ENCODE measurements at places on chromosomes 16 and 17.

GRCh38 chr16:12091569-12092543 is 115.3 kb downstream of the SNX29 start:
- no peak for DNase-seq

- DNase-seq = no peak
These were observed 6.6 kb downstream of the LPO start for GRCh38 chr17:58244963-58245362.

DNA sequence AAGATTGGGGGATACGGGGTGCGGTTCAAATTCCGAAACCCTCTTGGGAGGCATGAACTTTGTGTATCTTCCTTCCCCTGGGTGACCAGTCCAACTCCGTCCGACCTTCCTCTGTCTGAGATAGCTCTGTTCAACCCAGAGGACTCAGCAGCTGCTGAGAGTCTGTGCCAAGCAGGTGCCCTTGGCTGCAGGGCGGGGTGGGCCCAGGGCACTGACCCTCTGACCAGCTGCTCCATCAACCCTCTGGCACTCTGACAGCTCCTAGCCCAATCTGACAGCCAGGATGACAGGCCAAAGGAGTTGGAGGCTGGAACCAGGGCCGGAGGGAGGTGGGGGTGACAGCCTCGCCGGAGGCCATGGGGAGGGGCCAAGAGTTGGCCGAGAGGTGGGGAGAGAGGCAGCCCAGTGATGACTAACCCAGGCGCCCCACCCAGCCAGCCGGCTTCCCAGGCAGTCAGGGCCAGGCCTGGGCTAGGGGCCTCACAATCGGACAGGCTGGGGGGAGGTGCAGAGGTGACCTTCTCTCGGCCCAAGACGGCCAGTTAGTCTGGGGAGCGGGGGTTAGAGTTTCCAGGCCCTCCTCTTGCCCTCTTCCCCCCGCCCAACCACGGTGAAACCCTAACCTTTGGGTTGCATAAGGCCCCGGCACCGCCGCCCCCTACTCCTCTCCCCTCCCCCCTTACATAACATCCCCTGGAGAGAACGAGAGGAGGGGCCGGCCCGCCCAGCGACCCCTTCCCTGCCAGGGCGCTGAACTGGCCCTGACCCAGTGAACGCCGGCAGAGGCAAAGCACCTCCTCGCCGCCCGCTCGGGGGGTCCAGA is 5.0 kb upstream of the TLCD2 start:
- DNase-seq = peak; percentile 71

GRCh38 chr16:13041646-13042290 is 140.4 kb downstream of the SHISA9 start:
- DNase-seq = no peak

- peak; percentile 90 for DNase-seq
These were observed 1.1 kb upstream of the NXN start for GRCh38 chr17:980406-981291.

DNA sequence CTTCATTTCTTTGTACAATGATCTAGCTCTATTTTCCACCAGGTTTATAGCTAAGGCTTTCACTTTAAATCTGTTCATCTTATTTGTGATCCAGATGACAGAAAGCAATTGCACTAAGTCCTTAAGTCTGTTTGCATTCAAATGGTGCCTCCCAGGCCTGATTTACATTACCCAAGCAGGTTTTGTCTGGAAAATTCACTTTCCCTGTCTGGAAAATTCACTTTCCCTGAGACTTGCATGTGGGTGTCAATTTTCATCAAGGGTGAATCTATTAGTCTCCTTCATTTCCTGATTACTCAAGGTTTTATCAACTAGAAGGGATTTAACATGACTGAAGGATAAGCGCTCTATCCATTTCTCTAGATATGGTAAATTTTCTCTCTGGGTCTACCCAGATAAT is 1480.2 kb upstream of the GOT2 start:
- DNase-seq = no peak

DNA sequence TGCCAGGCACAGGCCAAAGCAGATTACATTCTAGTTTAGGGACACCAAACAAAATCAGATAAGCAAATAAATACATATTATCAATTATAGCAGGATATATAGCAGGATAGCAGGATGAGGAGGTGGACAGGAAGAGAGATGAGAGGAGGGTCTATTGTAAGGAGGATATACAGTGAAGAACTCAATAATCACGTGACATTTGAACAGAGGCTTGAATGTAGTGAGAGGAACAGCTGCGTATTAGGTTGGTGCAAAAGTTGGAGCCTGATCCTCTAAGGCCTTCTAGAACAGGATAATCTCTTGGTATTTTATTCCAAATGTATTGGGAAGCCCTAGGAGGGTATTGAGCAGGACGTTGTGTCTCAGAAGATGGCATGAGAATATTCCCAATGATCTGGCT is 136.7 kb downstream of the CYLD start:
- no peak for DNase-seq

GRCh38 chr17:48562934-48563333 is 15.2 kb downstream of the HOXB4 start:
- no peak for DNase-seq

GRCh38 chr17:77893144-77894044 is 65.1 kb upstream of the TNRC6C start:
- DNase-seq = no peak

DNA sequence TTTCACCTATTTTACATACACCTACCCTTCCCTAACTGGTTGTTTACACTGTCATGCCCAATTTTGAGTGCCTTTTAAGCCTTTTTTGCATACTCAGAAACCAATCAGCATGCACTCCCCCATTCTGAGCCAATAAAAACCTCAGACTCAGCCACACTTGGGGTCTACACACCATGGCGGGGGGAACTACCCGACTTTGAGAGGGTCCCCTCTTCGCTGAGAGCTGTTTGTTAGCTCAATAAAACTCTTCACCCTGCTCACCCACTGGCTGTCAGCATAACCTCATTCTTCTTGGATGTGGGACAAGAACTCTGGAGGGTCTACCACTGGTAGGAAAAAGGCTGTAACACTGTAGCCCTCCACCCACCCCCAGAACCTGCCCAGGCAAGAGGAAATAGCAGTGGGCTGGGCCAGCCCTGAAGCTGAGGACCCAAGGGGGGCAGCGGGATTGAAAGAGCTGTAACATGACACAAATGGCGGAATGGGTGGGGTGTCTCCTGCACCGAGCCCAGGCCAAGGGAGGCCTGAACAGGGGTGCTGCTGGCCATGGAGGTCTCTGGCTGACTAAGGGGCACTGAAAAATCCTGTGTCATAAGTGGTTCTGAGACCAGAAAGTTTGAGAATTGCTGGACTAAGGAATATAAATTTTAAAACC is 3.0 kb upstream of the FLYWCH2 start:
- no peak for DNase-seq

GRCh38 chr17:81846743-81847689 is 12.2 kb upstream of the PPP1R27 start:
- no peak for DNase-seq

- DNase-seq = peak; percentile 88
These were observed 725 bp downstream of the KRTAP16-1 start for GRCh38 chr17:41308251-41308917.

- DNase-seq = no peak
These were observed 26.4 kb upstream of the KLHDC4 start for GRCh38 chr16:87792205-87792565.

DNA sequence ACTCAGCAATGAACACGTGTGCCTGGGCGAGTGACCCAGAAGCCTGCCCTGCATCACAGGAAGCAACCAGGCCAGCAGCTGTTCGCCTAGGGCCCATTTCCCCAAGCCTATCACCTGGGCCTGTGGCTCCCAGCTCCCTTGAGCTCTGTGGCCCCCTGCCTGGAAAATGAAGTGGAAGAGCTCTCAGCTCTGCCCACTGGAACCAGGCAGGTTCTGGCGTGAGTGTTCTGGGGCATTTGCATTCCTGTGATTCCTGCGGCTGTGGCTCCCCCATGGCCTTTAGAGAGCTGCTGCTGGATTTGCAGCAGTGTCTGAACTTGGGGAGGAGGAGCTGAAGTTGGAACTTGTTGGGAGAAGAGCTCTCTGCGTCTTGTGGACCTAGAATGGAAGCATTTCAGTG is 22.8 kb downstream of the PGS1 start:
- no peak for DNase-seq

- DNase-seq = no peak
These were observed 931 bp upstream of the CPHXL start for GRCh38 chr16:75727221-75727620.

DNA sequence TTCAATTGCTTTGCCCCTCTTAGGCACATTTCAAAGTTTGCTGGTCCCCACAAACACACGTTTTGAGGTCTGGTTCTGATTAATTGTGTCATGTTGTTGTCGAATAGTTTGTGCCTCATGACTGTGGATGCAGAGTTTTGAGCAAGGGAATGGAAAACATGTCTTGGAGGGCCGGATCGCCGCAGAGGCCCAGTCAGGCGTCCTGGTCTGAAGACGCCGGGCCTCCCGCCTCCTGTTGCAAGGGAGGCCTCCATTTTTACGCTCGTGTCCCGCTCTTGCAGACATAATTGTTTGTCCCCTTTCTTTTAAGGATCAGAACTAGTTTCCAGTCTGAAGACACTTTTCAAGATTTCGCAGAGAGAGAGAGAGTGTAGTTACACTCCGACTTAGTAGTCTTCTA is 3.2 kb downstream of the NTN1 start:
- no peak for DNase-seq

GRCh38 chr16:63082101-63082500 is 1045.9 kb upstream of the CDH8 start:
- no peak for DNase-seq

GRCh38 chr17:20211246-20211645 is 202.1 kb downstream of the SPECC1 start:
- DNase-seq = no peak

GRCh38 chr16:20675488-20676267 is 21.8 kb downstream of the ACSM1 start:
- peak; percentile 41 for DNase-seq

DNA sequence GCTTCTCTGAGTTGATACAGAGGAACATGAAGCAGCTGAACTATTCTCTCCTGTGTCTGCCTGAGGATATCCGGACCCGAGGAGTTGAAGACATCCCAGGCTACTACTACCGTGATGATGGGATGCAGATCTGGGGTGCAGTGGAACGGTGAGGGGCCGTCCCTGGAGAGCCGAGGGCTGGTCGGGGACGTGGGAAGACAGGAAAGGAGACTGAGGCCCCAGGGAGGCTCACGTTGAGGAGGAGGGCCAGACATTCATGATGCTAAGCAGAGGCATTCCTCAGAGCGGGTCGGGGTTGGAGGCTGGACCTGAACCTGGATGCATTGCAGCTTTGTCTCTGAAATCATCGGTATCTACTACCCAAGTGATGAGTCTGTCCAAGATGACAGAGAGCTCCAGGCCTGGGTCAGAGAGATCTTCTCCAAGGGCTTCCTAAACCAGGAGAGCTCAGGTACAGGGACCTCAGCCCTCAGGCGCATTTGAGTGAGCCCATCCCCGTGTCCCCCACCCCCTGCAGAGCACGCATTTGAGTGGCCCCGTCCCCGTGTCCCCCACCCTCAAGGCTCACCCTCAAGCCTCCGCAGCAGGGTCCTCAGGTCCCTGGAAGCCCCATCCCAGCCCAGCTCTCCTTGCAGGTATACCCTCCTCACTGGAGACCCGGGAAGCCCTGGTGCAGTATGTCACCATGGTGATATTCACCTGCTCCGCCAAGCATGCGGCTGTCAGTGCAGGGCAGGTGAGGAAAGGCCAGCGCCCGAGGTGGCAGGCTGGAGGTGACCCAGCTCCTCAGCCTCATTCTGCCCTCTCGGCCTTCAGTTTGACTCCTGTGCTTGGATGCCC is 8.3 kb downstream of the ALOX15B start:
- no peak for DNase-seq

DNA sequence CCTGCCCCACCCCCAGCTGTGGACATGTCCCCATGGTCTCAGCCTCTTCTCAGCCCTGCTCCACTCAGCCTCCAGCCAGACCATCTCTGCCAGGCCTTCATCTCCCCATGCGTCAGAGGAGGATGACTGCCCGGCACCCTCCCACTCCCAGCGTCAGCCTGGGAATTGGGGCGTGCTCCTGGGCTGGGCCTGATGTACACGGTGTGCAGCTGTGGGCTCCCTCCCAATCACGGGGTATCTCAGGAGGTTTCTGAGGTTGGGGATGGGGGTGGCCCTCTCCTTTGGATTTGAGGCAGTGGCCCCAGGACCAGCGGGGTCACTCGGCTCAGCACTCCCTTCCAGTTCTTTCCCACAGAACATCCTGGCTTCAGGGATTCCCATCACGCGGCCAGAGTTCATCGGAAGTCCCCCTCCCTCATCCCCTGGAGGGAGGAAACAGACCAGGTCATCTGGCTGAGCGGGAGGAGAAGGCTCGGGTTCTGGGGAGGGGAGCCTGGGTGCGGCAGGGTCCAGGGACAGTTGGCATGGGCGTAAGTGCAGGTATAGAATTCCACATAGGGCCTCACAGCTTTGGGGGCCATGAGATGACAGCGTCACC is 36.9 kb downstream of the SOCS3 start:
- no peak for DNase-seq

DNA sequence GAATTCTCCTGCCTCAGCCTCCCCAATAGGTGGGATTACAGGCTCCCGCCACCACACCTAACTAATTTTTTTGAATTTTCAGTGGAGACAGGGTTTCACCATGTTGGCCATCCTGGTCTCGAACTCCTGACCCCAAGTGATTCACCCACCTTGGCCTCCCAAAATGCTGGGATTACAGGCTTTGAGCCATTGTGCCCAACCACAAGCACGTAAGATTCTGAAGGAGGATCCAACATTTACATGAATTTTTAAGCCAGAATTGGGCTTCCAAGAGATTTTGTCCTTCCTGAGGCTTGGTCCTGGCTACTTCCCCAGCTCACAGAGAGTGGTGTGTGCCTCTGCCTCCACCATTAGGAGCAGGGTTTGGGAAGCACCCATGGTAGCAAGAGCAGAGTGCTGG is 11.1 kb downstream of the G6PC3 start:
- DNase-seq = no peak

GRCh38 chr17:19590451-19590850 is 56.8 kb downstream of the SLC47A1 start:
- no peak for DNase-seq

DNA sequence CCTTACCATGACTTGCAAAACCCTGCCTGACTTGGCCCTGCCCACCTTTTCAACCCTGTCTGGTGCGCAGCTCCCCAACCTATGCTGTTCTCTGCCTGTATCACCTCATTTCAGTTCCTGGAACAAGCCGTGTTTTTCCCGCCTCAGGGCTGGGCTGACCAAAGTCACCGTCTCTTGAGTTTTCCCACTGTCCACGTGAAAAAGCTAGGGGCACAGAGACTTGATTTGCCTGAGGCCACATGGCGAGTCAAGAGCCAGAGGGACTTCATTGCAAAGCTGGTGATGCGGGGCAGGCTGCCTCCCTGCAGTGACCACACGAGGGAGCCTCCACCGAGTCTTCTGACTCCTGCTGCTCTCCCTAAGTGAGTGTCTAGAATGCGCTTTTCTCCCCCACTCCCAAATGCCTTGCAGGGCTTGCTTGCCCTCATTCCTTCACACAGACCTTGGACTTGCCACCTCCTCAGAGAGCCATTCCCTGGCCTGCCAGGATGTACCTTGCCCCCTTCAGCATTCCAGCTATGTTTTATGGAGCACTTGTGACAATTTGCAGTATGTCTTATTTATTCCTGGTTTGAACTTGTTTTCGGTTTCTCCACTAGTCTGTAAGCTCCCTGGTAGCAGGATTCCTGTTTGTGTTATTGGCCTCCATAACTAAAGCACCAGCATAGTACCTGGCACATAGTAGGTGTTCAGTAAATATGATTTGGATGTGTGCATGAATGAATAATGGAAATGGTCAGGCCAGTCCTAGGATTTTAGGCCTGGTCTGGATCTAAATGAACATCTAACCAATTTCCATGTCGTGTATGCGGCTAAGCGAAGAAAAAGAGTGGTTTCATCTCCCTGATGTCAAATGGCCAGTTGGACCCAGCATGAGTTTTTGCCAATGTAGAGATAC is 252.3 kb downstream of the SNX29 start:
- no peak for DNase-seq

All from CD4-positive, alpha-beta T cell treated with Interferon alpha-2 for 1 hour (primary cell).